ENCODE measurements at places on chromosomes 13 and 19. TPM values are rescaled to one million over a fixed set of nuclear protein-coding genes. Genes with fewer than 3 reads are reported as not detected.

Gene PRR19
- total RNA-seq: 2.0 TPM

Gene ATP8B3
- total RNA-seq: 7.9 TPM

Gene EFNA2
- total RNA-seq: not detected

Gene SLC15A1
- total RNA-seq: not detected

DNA sequence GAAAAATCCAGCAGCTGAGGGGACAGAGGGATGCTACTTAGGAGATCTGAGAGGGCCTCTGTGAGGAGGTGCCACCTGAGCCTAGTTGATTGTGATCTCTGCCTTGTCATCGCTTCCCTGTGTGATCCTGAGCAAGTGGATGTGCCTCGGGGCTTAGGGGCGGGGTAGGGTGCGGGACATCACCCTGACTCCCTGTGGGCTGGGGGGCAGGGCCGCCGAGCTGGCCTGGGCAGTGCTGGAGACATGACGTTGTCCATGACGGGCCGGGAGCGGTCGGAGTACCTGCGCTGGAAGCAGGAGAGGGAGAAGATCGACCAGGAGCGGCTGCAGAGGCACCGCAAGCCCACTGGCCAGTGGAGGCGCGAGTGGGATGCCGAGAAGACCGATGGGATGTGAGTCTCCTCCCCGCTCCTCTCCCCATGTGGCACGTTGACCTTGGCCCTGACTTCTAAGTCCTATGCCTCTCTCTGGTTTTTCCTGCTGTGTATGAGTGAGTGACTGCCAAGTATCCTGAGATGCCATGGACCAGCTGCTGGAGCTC lies 8.2 kb upstream of the INAFM1 start:
- no peak for DNase-seq

GRCh38 chr19:49666120-49666444 lies 349 bp downstream of the BCL2L12 start:
- no peak for DNase-seq

DNA sequence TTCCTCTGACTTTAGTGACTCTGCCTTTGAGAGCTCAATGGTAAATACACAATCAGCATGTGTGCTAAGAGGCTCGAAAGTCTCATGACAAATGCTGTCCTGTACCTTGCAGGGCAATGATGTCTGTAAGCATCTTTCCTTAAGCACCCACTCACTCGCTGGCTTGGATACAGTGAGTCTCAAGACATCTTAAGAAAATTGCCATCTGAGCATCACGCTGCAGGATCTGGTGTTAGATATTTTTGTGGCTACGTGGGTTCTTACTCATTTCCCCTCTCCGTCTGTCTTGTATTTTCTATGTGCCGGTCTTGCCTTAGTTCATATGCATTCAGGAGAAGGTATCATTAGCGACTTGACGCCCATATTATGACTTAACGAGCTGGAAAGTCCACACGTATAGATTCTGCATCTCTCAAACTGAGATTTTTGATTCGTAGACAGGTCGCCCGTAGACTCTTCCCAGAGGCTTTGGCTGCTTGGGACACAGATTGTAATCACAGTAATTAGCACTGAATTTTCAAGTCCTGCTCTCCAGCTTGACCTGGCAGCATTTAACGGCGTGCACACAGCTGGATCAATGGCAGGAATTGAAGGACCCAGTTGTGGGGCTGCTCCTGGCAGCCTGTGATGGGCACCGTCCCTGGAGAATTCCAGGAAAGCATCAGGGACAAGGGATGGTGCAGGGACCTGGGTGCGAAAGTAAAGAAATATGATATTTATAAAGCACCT lies 231.2 kb downstream of the ZIC5 start:
- no peak for DNase-seq

All from HFFc6 (cell line).